Activated CD8-positive, alpha-beta memory T cell treated with anti-CD3 and anti-CD28 coated beads for 1 hour (primary cell): ENCODE measurements at places on chromosomes 13 and 19.

DNA sequence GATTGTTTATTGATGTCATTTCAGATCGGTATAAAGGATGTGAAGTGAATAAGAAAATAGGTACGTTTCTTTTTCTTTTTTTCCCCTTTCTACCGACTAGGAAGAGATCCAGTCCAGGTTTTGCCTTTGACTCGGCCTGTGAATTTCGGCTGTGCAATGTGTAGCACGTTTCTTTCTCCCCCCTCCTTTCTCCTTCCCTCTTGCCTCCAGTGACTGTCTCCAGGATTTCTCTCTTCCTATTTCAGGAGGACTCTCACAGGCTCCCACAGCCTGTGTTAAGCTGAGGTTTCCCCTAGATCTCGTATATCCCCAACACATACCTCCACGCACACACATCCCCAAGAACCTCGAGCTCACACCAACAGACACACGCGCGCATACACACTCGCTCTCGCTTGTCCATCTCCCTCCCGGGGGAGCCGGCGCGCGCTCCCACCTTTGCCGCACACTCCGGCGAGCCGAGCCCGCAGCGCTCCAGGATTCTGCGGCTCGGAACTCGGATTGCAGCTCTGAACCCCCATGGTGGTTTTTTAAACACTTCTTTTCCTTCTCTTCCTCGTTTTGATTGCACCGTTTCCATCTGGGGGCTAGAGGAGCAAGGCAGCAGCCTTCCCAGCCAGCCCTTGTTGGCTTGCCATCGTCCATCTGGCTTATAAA, at the start of gene GPC6:
TSS of gene GPC6 (plus strand) at position 185 of the 657 bp plus-strand sequence.
- no peak for DNase-seq

DNA sequence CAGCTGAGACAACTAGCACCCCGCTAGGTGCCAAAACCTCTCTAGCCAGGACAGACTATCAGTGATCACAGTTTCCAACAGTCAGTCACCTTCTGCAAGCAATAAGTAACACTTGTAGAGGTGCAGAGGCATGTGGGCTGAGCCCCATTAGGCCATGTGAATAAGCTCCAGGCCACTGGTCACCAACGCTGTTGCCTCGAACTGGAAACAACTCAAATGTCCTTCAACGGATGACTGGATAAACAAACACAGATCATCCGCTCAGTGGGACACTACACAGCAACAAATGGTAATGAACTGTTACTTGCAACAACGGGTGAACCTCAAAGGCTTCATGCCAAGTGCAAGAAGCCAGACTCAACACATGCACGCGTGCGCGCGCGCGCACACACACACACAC, 27.5 kb upstream of the TMEM160 start:
- no peak for DNase-seq

DNA sequence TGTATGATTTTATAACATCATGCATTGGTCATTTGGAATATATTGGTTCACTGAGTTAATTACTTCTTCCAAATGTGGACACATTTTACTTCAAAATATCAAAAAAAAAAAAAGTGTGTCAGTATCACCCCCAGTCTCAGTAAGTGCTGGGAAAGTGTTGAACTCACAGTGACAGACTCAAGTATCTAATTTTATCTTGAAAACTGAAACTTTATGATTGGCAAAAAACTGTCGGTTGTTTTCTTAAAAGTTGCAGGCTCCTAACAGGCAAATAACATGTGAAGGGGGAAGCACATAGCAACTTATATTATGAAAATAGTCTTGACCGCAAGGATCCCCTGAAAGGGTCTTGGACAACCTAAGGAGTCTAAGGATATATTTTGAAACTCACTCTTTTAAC, 33.5 kb upstream of the TPP2 start:
- no peak for DNase-seq

DNA sequence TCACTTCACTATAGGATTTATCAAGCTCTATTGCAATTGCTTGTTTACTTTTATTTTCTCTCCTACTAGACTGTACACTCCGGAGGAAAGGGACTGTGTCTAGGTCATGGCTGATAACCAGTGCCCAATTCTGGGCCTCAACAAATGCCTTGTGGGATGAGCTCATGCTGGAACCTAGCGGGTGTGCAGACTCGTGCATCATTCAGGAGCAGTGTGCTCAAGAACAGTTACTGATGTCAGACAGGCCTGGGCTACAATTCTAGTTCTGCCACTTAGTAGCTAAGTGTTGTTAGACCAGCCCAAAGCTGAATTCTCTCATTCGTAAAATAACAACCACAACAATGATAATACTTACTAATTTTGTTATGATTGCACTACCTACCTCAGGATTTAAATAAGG, 95.4 kb downstream of the CYSLTR2 start:
- DNase-seq = no peak

DNA sequence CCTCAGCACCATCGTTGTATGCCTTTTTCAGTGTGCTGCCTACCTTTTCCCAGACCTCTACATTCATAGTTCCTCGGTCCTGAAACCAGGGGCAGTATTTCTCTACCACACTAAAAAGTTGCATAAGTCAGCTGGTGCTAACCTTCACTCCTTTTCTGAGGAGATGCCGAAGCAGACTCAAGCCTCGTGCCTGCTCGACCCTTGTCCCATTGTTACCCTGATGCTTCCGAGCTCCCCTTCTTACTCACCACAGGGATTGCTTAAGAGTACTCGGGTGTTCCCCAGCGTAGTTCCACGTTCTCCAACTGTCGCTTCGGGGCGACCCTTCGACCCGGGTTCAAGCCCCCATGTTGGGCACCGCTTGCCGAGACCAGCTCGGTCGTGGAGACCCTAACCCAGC, 19.0 kb upstream of the IL17D start:
- DNase-seq = no peak

DNA sequence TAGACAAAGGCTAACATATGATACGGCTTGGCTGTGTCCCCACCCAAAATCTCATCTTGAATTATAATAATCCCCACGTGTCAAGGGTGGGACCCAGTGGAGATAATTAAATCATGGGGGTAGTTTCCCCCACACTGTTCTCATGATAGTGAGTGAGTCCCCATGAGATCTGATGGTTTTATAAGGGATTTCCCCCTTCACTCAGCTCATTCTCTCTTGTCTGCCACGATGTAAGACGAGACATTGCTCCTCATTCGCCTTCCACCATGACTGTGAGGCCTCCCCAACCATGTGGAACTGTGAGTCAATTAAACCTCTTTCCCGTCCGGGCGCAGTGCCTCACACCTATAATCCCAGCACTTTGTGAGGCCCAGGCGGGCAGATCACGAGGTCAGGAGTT, 143.5 kb downstream of the RXFP2 start:
- DNase-seq = no peak

DNA sequence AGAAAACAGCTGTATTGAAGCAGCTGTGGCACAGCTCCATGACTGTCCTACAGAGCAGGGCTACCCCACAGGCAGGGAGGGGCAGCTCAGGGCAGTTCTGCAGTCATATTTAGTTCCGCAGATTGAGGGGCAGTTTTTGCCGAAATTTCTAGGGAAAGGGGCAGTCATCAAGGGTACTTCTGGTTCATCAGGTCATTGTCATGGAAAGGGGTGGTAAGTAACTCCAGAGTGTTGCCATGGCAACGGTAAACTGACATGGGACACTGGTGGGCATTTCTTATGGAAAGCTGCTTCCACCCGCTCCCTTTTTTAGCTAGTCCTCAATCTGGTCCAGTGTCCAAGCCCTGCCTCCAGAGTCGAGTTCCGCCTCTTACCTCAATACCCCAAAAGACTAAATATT, 702.8 kb downstream of the LIG4 start:
- no peak for DNase-seq

DNA sequence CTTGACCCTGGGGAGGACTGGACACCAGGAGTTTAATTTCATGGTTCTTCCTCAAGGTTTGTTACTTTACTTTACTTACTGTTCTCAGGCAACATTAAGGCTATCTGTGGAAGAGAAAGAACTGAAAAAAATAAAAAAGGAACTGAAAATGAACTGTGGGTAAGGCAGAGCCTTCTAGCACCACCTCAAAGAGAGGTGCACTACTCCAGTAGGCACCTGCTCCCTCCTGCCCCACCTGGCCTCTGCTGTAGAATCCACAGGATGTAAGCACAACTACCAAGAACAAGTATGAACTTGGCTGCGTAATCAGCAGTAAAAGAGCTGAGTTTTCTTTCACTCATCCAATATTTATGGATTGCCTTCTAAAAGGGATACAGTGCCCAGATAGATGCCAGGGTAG, 12.2 kb downstream of the ZNF112 start:
- no peak for DNase-seq

- DNase-seq = no peak
These were observed 324.0 kb downstream of the GPC5 start for GRCh38 chr13:91722267-91722884.

- no peak for DNase-seq
These were observed 6.2 kb downstream of the ARRDC2 start for GRCh38 chr19:18014197-18014596.

- no peak for DNase-seq
These were observed 548.6 kb upstream of the SLITRK5 start for GRCh38 chr13:87122551-87122950.

GRCh38 chr19:15234431-15235130, 2.3 kb upstream of the EPHX3 start:
- DNase-seq = no peak

- no peak for DNase-seq
These were observed 2.8 kb downstream of the MIR17HG start for GRCh38 chr13:91349992-91350911.

GRCh38 chr13:52892925-52893324, 44.5 kb upstream of the PCDH8 start:
- no peak for DNase-seq

DNA sequence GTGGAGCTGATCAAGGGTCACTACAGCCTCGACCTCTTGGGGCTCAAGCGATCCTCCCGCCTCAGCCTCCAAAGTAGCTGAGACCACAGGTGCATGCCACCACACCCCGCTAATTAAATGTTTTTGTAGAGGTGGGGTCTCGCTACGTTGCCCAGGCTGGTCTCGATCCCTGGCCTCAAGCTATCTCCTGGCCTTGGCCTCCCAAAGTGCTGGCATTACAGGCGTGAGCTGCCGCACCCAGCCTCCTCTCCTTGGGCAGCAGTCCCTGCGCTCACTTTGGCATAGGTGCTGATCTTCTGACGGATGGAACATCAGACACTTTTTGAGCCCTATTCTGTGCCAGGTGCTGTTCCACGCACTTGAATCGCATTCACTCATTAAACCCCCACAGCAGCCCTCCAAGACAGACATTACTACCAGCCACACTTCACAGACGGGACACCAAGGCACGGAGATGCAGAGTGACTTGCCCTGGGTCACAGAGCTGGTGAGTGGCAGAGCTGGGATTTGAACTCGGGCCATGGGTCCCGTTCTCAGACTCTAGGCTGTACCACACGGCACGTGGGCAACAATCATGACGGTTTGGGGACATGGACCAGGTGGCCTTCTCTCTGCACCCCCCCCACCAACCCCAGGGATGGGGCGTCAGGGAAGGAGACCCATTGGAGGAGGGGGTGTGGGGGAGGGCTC, 3.2 kb downstream of the MEIS3 start:
- no peak for DNase-seq

DNA sequence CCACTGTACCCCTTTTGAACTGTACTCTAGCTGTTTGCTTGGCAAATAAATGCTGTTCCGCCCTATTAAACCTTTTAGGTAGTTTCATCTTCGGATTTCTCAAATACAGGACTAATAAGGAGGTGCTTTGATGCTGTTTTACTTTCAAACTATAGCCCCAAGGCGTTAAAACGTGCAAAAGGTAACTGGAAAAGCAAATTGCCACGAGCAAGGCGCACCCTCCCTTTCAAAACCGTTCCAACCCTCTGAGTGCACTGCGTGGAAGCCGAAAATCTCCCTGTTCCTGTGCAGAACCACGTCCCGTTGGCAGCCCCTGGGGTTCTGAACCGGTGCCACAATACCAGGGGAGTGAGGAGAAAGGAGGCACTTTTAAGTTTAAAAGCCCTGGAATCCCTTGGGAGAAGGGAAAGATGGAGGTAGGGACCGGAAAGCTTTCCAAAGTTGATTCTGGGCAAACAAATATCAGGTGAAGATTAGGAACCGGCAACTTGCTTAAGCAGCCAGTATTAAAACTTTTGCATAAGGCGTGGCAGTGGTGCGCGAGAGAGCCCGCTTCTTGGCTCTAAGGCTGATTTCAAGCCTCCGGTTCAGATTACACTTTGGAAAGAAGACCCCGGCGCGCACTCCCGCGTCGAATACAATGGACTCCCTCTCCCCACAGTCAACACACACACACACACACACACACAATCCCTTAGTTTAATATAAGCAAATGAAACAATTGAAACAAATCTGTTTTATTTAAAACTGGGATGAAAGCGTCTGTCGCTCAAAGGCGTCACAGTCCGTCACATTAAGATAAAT, 9.5 kb downstream of the POU4F1 start:
- DNase-seq = no peak

- no peak for DNase-seq
These were observed 52.7 kb downstream of the ATP11A start for GRCh38 chr13:112742583-112742982.

DNA sequence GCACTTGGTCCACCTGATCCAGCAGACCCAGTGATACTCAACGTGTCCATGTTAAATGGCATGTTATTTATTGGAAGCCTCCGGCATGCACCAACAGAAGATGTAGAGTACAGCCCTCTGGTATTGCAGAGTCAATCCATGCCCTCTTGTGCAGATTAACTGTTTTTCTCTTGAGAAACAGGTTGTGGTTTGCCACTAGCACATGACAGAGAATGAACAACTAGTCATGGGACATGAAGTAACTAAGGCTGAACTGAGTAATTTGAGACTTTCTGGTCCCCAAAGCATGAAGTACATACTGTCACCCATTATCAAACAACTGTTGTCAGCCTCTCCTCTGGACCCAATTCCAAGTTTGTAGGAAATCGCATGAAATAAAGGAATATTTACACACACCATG, 3.2 kb downstream of the ZNF562 start:
- DNase-seq = no peak

- no peak for DNase-seq
These were observed 33.2 kb upstream of the TFDP1 start for GRCh38 chr13:113551081-113552000.

GRCh38 chr13:33139184-33139583, 123.0 kb downstream of the KL start:
- no peak for DNase-seq

DNA sequence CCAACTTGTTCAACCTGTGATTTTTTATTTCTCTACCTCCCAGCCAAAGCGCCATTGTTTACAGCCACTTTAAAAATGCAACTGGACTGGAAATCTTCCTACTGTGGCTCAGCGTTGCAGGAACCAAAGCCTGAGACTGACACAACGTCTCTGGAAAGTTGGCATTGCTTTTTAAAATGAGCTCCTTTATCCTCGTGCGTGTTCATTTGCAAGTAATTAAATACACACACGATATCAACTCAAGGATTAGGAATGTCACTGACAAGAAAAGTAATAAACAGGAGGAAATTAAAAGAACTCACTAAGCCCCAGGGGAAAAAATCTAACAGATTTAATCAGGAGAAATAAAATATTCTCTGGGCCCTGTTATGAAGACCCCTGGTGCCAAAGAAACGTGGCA, 184.6 kb upstream of the IRS2 start:
- no peak for DNase-seq

GRCh38 chr19:33374236-33374714, 766 bp downstream of the CEBPG start:
- DNase-seq = no peak

GRCh38 chr13:87128036-87128435, 543.1 kb upstream of the SLITRK5 start:
- DNase-seq = no peak

GRCh38 chr13:69291292-69291906, 816.2 kb upstream of the ATXN8OS start:
- no peak for DNase-seq

GRCh38 chr13:51845574-51846318, 769 bp upstream of the TMEM272 start:
- DNase-seq = no peak

GRCh38 chr13:73835138-73835721, 299.0 kb downstream of the KLF12 start:
- no peak for DNase-seq

- DNase-seq = no peak
These were observed 6.3 kb downstream of the MCOLN1 start for GRCh38 chr19:7528522-7529245.
